Natural killer cell treated with Interleukin-12 subunit alpha and Interleukin-12 subunit beta and Interleukin-15 and Interleukin-18, amount 100 ng/mL, for 72 hours (primary cell): ENCODE measurements at places on chromosomes 13 and 19. TPM values are rescaled to one million over a fixed set of nuclear protein-coding genes. Genes with fewer than 3 reads are reported as not detected.

DNA sequence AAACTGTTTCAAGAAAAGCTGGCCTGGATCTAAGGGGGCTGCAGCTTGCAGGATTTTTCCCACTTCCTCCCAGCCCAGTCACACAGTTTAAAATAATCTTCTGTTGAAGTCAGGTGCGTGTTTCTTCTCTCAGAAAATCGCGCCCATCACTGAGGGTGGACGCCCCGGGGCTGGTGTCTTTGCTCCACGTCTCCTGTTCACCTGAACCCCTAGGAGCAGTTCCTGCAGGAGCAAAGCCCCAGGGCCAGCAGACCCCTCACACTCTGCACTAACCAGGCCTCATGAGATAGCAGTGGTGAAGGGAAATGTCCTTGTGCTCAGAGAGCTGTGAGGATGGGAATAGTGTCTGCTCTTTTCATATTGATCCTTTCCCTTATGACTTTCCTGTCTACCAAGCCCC is 920 bp upstream of the SIGLEC7 start:
- DNase-seq, result no peak

DNA sequence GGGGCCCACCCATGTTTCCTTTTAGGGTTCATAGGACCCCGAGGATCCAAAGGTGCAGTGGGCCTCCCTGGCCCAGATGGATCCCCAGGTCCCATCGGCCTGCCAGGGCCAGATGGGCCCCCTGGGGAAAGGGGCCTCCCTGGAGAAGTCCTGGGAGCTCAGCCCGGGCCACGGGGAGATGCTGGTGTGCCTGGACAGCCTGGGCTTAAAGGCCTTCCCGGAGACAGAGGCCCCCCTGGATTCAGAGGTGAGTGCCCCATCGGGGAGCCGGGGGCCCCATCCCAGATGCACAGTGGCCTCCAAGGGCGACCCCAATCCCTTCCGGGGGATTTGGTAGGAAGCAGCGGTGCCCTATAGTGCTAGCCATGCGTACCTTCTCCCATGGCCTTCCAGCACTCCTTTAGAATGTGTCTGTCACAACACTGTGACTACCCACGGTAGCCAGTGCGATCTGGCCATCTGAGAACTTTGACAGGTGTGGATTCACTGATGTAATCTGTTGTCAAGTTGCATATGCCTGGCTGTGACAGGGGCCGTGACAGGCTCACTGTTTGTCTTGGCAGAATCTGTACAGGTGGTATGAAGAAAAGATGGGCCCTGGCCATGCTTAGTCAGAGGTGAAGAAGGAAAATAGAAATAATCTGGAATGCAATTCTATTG is 88.5 kb downstream of the RAB20 start:
- DNase-seq, result peak; percentile 49

C1QTNF9 gene
- total RNA-seq, result not detected

LILRB1 gene
- total RNA-seq, result 17.2 TPM

NPAS1 gene
- total RNA-seq, result not detected
